Karpas-422 (cell line): ENCODE measurements at places on chromosomes 12 and 14.

DNA sequence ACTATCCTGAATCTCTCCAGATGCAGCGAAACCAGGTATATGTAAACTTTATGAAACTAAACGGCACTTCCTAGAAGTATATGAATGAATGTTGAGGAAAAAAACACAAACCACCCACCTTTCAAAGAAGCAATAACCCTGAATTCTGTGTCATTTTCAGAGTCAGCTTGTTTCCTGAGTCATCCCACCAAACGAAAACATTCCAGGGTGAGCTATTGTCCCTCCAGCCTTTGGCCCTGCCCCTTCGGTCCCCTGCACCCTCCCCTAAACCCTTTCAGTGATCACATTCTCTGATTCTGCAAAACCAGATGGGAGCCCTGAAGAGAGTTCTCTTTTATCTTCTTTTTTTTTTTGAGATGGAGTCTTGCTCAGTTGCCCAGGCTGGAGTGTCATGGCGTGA, 202.6 kb upstream of the ALG10B start:
- no peak overlapping the region for H3K27ac ChIP-seq
- peaks cover 8% of the 10 kb centered on the region for H3K4me1 ChIP-seq
- no peak for DNase-seq
- H3K27me3 ChIP-seq, result no peaks in the 10 kb centered on the region
- no peaks in the 10 kb centered on the region for H3K36me3 ChIP-seq

DNA sequence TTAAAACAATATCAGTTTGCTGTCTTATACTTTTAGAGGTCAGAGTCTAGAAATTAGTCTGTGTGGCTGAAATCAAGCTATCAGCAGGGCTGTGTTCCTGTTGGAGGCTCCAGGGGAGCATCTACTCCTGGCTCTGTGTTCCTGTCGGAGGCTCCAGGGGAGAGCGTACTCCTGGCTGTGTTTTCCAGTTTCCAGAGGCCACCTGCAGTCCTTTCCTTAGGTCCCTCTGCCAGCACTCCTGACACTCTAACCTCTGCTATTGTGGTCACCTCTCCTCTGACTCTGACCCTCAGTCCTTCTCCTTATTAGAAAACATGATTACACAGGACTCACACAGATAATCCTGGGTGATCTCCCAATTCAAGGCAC, 1140.7 kb upstream of the TMEM132C start:
- no peaks in the 10 kb centered on the region for H3K36me3 ChIP-seq
- no peak overlapping the region for H3K4me3 ChIP-seq
- H3K27me3 ChIP-seq, result no peaks in the 10 kb centered on the region
- H3K4me1 ChIP-seq, result no peaks in the 10 kb centered on the region

- H3K4me3 ChIP-seq, result no peak overlapping the region
- H3K36me3 ChIP-seq, result no peaks in the 10 kb centered on the region
- no peak overlapping the region for H3K27ac ChIP-seq
These were observed 54.0 kb upstream of the ELK3 start for GRCh38 chr12:96140174-96140573.

DNA sequence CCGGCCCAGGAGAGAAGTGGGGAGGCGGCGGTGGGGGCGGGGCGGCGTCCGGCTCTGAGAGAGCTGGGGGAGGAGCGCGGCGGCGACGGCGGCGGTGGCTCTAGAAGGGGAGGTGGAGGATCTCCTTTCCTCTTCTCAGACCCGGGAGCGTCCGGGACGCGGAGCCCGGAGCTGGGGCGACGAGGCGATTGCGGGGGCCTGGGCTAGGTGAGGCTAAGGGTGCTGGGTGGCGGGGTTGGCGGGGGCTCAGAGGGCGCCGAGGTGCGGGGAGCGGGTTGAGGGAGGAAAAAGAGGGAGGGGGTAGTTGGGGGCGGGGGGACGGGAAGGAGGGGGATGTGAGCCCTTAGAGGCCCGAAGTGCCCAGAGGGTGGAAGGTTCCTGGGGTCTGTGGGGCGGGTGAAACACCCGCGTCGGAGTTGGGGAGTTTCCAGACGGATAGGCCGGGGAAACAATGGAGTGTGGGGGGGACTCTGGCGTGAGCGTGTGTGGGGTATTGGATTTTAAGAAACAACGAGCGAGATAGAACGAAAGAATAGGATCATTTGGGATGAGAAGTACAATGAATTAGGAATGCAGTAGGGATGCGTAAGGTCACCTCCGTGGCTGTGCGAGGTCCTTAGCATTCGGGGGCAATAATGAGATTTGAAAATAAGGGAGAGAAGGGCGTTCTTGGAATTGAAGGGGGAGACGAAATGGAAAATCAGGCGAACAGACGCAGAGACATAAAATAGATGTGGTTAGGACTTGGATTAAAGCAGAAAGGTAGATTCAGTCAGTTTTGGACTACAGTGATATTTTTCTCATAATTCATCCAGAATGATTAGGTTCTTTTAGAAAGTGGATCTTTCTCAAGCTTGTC, at the start of gene SPATS2:
TSS of gene SPATS2 (plus strand) at position 82 of the 859 bp plus-strand sequence. CDS start 93,551 bp downstream, outside the sequence.
- peak within 1 kb of the TSS; percentile 66 for H3K4me3 ChIP-seq
- peak within 1 kb of the TSS; percentile 88 for H3K27ac ChIP-seq
- peaks cover 37% of the 10 kb centered on the region for H3K4me1 ChIP-seq
- no peak for DNase-seq
- H3K36me3 ChIP-seq, result peaks cover 15% of the 10 kb centered on the region

DNA sequence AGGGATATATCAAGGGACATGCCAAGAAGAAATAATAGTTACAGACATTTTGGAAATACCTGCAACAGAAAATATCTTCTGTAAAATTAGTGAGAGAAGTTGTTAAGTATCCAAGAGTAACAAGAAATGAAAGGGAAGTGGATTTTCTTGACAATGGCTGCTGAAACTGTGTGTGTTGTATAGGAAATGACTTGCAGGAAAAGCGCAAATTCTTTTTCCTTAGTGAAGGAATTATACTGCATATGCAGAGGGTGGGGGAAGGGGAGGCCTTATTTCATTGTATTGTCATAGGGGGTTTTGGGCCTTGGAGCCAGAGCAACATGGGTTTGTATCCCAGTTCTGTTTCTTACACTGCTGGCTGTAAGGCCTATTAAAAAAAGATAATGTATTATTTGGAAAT, 84.4 kb upstream of the DDHD1 start:
- no peaks in the 10 kb centered on the region for H3K36me3 ChIP-seq
- H3K27me3 ChIP-seq, result no peaks in the 10 kb centered on the region
- H3K4me1 ChIP-seq, result no peaks in the 10 kb centered on the region

DNA sequence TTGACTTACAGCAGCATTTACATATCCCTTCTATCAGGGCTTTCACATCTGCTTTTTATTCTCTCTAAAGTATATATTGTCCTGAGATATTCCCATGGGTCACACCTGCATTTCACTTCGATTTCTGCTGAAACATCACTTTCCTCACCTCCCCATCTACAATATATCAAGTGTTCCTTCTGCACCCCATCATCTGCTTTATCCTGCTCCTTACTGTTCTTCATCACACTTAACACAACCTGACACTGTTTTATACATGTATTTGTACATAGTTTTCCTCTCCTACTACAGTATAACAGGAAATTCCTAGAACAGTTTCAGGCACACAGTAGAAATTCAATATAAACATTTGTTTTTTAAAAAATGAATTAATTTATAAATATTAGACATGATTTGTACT, 203.1 kb downstream of the EGLN3 start:
- peak overlapping the region; percentile 53 for H3K27ac ChIP-seq
- peak overlapping the region; percentile 19; the same call in 1 of the 2 replicates for H3K4me3 ChIP-seq
- no peaks in the 10 kb centered on the region for H3K27me3 ChIP-seq

DNA sequence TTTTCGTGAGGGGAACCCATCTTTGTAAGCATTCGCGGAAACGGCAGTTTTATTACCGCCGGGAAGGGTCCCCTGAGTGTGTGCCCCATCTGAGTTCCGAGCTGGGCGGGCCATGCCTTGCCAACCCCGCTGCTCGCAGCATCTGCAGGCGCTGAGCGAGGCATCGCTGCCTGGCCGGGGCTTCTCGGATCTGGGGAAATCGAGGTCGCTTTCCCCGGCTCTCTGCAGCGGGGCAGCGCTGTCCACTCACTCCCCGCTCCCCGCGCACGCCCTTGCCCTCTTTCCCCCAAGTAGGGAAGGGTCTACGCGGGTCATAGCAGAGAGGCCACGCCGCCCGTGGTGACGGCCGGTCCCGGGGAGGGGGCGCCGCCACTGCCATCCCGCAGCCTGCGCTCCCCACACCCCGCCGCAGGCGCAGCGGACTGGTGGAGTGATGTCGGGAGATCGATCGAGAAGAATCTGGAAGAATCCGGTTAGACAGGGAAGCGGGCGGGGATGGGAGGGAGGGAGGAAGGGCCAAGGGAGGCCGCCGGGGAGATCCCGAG, 507 bp upstream of the FKBP4 start:
- no peak for DNase-seq
- no peaks in the 10 kb centered on the region for H3K27me3 ChIP-seq
- H3K4me3 ChIP-seq, result peak overlapping the region; percentile 92; the same call in 1 of the 2 replicates

GRCh38 chr12:45427042-45427441, 211.1 kb downstream of the ANO6 start:
- H3K4me1 ChIP-seq, result no peaks in the 10 kb centered on the region; the same call in 1 of the 2 replicates
- no peaks in the 10 kb centered on the region for H3K27me3 ChIP-seq
- DNase-seq, result no peak

DNA sequence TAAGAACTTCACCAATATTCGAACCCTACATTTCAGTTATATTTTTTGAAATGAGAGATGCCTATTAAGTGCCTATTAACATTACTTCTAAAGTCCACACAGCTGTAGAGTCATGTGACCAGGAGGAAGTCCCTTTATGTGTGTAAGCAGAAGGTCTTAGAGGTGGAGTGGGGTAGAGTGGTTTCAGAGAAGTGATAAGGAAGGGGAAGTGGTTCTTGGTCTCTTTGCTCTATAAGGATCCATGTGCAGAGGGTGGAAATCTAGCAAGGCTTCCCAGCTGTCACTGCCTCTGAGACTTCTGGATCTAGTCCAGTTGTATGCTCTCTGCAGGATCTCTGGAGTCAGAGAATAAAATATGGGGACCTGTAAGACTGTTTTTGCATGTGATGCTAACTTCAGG, 673.9 kb downstream of the FLRT2 start:
- DNase-seq, result no peak
- H3K36me3 ChIP-seq, result no peaks in the 10 kb centered on the region
- no peaks in the 10 kb centered on the region for H3K27me3 ChIP-seq
- H3K27ac ChIP-seq, result no peak overlapping the region
- H3K4me3 ChIP-seq, result no peak overlapping the region
- peaks cover 3% of the 10 kb centered on the region; the same call in 1 of the 2 replicates for H3K4me1 ChIP-seq

DNA sequence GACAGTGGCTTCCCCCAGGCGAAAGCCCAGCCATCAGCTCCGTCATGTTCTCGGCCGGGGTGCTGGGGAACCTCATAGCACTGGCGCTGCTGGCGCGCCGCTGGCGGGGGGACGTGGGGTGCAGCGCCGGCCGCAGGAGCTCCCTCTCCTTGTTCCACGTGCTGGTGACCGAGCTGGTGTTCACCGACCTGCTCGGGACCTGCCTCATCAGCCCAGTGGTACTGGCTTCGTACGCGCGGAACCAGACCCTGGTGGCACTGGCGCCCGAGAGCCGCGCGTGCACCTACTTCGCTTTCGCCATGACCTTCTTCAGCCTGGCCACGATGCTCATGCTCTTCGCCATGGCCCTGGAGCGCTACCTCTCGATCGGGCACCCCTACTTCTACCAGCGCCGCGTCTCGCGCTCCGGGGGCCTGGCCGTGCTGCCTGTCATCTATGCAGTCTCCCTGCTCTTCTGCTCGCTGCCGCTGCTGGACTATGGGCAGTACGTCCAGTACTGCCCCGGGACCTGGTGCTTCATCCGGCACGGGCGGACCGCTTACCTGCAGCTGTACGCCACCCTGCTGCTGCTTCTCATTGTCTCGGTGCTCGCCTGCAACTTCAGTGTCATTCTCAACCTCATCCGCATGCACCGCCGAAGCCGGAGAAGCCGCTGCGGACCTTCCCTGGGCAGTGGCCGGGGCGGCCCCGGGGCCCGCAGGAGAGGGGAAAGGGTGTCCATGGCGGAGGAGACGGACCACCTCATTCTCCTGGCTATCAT, 663 bp downstream of the PTGER2 start:
- H3K36me3 ChIP-seq, result no peaks in the 10 kb centered on the region
- no peak for DNase-seq
- H3K4me3 ChIP-seq, result no peak overlapping the region
- no peak overlapping the region for H3K27ac ChIP-seq

DNA sequence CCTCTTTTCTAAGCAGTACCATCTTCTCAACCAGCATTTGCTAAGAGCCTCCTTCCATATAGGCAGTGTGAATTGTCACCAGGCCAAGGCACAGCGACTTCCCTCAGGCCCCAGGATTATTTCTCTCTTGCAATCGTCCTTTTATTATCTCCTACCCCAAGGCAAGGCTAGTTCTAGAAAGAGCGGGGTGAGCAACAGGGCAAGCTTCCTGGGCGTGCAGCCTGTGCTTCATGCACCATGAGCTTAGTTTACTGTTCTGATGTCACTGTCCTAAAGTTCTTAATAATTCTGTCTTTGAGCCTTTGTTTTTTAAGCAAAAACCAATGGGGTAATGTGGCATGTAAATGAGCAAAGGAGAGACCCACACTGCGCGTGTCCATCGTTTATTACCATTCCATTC, 27.9 kb downstream of the DUSP6 start:
- no peak overlapping the region for H3K4me3 ChIP-seq
- H3K27me3 ChIP-seq, result no peaks in the 10 kb centered on the region
- no peak for DNase-seq
- H3K27ac ChIP-seq, result no peak overlapping the region

- no peak overlapping the region for H3K27ac ChIP-seq
- H3K27me3 ChIP-seq, result no peaks in the 10 kb centered on the region
- H3K4me3 ChIP-seq, result peak overlapping the region; percentile 51
These were observed 10.0 kb downstream of the AHNAK2 start for GRCh38 chr14:104968153-104968527.

DNA sequence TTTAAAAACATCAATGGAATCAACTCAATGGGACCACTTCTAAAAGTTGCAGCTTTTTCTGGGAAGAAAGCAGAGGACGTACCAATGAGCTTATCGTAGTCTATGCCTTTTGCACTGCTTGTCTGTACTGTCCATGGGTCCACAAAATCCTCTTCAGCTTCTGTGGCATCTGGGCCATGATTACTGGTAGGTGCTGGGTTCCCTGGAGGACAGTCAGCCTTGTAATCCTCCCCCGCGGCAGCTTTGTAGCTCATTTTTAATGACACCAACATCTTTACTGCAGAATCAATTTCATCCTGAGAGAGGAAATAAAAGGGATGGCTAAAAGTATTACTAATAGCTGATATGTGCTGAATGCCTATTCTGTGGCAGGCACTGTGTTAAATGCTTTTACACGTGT, 38.5 kb downstream of the SLC25A47 start:
- no peak for DNase-seq
- H3K4me3 ChIP-seq, result no peak overlapping the region
- no peaks in the 10 kb centered on the region for H3K27me3 ChIP-seq
- peaks cover 45% of the 10 kb centered on the region for H3K36me3 ChIP-seq
- no peak overlapping the region for H3K27ac ChIP-seq

DNA sequence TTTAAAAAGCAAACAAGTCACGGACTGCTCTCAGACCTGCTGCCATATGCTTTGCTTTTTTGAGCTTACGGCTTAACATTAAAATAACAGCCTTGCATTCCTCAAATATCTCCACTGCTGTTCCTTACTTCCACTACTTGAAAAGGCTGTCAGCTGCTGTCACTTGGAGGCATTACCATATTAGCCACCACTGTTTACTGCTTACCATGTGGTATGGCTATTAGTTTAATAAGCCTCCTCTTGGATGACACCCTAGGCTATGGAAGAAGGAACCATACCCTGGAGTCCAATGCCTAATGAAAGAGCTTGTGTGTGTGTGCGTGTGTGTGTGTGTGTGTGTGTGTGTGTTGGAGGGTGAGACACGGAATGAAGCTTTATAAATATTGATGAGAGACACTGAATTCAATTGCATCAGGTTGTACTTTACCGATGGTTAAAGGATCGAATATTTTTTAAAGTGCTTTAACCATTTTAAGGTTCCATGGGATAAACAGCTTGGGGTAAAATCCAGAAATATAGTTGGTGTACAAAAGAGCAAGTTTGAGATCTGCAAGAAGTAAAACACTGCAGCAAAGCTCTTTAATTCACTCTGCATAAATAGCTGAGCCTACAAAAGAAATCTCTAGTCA, 174.5 kb downstream of the TTC7B start:
- H3K4me1 ChIP-seq, result no peaks in the 10 kb centered on the region
- no peak for DNase-seq
- no peak overlapping the region for H3K27ac ChIP-seq
- H3K27me3 ChIP-seq, result no peaks in the 10 kb centered on the region
